Hematopoietic multipotent progenitor cell treated with erythropoietin and hydrocortisone succinate and interleukin-3 and kit ligand, for 15 days (in vitro differentiated cells): ENCODE measurements at places on chromosomes 6 and 20.

DNA sequence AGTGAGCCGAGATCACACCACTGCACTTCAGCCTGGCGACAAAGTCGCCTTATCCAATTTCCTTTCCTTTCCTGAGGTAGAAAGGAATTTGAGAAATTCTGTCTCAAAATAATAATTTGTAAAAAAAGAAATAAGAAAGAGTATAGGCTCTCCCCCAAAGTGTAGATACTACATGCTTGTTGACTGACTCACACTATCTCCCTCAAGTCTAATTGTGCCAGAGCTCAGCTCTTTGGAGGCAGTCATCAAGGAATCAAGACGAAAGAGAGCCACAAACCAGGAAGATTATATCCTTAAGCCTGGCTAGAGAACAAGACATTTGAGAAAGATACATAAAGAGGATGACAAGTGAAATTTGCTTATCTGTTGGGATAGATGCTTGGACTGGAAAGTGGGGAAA lies 3.7 kb upstream of the FKBPL start:
- no peak for DNase-seq

DNA sequence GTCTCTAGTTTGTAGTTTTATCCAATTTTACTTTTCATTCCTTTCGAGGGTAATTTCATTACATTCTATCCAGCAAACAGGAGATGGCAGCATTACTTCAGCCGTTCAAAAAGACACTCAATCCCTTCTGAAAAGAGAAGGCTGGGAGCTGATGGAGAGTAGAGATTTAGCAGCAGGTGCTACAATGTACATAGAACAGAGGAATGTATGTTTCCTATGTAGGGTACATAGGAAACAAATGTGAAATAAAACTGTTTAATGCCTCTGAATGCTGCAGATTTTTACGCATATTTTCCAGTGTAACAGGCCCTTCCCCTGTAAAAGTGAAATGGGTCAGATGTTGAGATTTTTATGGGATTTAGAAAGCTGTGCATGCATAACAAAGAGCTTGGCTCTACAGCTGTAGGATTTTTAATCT lies 16.0 kb downstream of the RPS12 start:
- no peak for DNase-seq

DNA sequence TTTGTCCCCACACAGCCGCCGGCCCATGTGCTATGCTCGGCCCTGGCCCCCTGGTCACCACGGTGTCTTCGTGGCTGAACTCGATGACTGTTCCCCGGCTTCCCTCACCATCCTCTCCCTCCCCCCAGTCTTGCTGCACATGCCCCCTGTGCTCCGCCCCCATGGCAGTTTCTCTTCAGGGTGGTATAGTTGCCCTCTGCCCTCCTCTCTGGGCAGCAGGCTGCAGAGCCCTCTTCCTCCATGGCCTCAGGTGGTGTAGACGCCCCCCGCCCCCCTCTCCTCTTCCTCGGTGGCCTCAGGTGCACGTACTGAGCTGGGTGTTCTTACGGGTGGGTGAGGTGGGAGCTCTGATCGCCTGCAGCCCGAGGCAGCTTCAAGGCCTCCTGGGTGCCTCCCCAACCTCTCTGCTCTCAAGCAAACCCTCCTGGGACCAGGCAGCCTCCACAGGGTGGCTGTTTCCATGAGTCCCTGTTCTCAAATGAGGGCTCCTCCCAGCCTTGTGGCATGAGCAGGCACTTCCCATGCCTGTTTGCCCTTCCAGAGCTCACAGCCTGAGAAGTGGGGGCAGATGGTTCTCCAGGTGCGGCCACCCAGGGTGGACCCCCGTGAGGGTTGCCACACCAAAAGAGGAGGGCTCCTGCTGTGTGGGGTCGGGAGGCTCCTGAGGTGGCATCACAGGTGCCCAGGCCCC lies 24.8 kb downstream of the COL20A1 start:
- DNase-seq, result no peak

DNA sequence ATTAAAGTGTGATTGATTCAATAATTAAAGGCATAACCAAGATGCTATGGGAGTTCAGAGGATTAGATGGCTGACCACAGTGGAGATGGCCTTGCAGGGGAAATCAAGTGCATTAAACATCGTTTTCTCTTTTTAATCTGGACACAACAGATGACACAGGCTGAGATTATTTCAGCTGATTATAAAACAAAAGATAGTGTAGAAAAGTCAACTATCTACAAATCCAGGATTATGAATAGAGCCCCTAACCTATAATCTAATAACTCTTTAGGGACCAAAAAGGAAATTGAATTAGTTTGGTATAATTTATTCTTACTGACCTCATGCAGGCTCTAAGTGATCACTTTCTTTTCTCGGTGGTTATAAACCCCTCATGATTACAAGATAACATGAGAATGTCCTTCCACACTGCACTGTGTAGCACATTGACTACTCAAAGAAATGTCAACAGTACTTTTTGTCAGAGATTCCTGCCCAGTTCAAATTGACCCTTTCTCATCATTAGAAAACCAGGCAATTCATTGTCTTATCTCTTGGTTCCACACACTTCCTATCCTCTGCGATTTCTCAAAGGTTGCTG lies 122.1 kb downstream of the PKHD1 start:
- no peak for DNase-seq

GRCh38 chr6:133740816-133741215 lies 148.1 kb upstream of the TCF21 start:
- no peak for DNase-seq

- DNase-seq, result no peak
Observed at GRCh38 chr6:43742931-43743632, 26.9 kb upstream of the VEGFA start.

- peak; percentile 9 for DNase-seq
Observed at GRCh38 chr6:10256113-10256690, 158.7 kb downstream of the TFAP2A start.
